CD4-positive, alpha-beta T cell treated with Interleukin-1 beta for 1 hour (primary cell): ENCODE measurements at places on chromosomes 6 and 20.

- DNase-seq, result peak; percentile 41
Measured at GRCh38 chr6:8219352-8219943, 117.1 kb upstream of the EEF1E1 start.

- DNase-seq, result no peak
Measured at GRCh38 chr6:93083337-93084230, 335.8 kb downstream of the EPHA7 start.

GRCh38 chr6:6333501-6333900 is 13.0 kb upstream of the F13A1 start:
- peak; percentile 10 for DNase-seq

DNA sequence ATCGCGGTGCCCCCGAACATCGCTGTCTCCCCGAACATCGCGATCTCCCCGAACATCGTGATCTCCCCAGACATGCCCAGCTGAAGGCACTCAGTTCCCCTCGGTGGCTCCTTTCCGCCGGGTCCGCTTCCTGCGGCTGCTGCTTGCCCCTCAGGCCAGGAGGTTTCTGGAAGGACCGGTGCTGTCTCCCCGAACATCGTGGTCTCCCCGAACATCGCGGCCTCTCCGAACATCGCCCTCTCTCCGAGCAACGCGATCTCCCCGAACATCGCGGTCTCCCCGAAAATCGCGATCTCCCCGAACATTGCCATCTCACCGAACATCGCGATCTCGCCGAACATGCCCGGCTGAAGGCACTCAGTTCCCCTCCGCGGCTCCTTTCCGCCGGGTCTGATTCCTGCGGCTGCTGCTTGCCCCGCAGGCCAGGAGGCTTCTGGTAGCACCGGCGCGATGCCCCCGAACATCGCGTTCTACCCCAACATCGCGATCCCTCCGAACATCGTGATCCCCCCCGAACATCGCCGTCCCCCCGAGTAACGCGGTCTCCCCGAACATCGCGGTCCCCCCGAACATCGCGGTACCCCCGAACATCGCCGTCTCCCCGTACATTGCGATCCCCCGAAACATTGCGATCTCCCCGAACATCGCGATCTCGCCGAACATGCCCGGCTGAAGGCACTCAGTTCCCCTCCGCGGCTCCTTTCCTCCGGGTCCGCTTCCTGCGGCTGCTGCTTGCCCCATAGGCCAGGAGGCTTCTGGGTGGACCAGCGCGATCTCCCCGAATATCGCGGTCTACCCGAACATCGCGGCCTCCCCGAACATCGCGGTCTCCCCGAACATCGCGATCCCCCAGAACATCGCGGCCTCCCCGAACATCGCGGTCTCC is 808 bp downstream of the ULBP1 start:
- DNase-seq, result no peak

GRCh38 chr20:39877788-39878187 is 811.2 kb downstream of the MAFB start:
- no peak for DNase-seq

- no peak for DNase-seq
Measured at GRCh38 chr6:93787841-93788240, 368.5 kb upstream of the EPHA7 start.

DNA sequence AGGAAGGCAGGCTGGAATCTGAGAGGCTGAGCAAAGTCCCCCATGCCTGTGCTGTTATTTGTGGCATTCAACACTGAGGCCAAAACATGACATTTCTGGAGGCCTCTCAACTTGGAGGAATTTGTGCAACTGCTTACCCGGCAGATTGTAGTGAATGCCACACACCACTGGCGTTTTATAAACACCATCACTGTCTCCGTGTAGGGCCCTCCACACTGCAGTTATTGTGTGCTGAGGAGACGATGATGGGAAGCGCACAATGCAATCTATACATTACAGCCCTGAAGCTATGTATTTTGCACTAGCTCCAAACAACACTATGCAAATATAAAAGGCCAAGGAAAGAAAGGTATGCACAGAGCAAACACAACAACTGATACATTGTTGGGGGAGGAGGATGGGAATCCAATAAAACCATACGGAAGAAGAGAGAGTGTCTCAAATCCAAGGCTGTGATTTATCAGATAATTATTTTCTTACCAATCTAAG is 106.5 kb downstream of the SMLR1 start:
- no peak for DNase-seq

DNA sequence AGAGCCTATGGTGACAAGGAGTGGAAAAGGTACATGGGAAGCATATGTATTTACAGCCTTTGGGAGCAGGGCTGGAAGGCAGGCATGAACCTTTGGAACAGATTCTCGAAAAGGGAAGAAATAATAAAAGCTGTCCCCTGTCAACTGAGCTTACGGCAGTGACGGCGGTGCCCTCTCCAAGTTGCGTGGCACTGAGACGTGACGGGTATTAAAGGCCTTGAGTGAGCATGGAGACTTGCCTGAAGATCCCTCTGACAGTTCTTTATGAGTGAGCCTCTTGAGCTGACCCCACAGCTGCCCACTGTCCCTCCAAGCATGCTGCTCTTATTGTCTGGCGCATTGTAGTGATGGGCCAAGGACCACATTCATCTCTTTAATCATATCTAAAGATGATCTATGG is 388.5 kb downstream of the ZFAND3 start:
- DNase-seq, result no peak

DNA sequence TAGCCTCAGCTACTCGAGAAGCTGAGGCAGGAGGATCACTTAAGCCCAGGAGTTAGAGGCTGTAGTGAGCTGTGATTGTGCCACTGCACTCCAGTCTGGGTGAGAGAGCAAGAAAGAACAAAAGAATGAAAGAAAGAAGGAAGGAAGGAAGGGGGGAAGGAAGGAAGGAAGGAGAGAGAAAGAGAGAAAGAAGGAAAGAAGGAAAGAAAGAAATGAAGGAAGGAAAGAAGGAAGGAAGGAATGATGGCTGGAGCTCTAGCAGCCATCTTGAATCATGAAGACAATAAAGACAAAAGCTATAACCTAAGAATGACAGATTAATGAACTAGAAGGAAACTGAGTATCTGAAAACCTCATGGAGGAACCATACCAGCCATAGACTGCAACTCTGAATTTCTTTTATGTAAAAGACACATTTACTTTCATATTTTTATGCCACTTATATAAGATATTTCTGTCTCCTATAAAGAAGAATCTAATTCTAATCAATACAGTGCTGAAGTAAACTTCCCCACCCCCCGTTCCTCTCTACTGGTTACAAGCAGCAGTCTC is 522.3 kb upstream of the JARID2 start:
- DNase-seq, result no peak

GRCh38 chr20:54204481-54204880 is 3.4 kb upstream of the PFDN4 start:
- DNase-seq, result no peak

GRCh38 chr20:38962928-38963401 is 821 bp downstream of the DHX35 start:
- no peak for DNase-seq

GRCh38 chr6:166267526-166267925 is 40.7 kb downstream of the PRR18 start:
- no peak for DNase-seq

DNA sequence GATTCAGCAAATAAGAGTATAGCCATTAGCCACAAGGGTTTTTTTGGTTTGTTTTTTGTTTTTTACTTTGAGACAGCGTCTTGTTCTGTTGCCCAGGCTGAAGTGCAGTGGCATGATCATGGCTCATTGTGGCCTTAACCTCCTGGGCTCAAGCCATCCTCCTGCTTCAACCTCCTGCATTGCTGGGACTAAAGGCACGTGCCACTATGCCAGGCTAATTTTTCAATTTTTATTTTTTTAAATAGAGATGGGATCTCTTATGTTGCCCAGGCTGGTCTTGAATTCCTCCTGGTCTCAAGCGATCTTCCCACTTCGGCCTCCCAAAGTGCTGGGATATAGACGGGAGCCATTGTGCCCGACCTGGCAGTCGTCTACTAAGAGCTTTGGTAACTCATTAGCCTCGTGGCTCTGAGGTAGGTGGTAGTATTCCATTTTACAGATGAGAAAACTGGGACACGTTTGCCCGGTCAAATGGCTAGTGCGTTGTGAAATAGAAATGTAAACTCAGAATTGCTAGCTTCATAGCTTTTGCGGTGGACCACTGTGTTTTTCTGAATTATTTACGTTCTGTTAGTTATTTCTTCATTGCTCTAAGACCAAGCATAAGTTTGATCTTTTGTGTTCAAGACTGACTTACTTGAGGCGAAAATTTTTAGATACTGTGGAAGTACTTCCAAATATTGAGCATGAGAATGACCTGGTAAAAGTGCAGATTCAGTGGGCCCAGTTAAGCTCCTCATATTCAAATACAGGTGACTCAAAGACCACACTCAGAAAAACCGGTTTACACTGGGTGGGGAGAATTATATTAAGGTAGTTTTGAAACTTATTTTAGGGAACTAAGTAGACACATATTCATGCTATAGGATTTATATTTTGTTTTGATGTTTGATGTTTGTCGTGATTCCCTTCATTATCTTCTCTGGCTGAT is 2.1 kb downstream of the PANK2 start:
- DNase-seq, result no peak

DNA sequence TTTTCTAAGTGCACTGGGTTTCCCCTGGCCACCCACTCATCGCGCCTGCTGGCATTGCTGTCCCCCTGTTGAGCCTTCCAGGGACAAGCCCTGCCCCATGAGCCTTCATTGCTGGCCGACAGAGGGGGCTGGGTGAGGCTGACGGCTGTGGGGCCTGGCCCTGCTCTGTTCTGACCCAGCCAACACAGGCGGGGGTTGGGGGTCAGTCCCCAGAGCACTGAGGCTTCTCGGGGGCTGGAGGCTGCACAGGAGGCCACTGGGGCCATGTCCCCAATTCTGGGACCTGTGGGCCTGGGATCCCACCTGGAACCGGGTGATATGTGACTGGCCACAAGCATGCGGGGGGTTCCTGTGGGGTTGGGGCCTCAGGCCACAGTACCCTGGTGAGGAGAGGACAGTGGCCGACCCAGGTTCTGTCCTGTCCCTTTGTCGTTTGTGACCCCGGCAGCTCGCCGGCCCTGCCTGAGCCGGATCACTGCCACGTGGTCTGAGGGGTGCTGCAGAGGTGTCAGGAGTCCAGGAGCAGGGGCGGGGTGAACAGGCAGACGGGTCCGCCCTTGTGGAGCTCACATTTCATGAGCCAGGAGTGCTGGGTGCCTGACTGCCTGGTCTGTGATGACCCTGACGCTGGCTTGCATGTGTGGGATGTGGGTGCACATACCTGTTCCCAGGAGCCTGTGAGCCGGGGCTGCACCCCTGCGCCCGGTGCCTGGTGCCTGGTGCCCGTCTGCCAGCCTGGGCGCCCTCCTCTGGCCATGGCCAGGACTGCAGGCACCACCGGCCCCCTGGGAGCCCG is 2.1 kb upstream of the COL20A1 start:
- DNase-seq, result peak; percentile 37

DNA sequence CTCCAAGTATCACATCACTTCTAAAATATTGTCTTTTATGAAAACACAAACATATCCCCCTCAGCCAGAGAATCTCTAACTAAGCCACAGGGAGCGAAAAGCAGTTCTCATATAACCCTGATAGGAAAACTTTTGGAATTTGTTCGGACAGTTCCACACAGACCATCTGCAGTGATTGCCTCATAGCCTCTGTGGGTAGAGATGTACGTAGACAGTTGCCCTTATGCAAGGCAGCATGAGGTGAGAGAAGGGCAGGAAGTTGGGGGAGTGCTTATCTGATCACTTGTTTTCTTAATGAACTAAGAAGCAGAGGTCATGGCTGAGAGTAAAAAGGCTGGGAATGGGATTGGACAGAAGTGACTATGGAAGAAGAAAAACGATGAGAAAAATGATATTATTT is 39.6 kb downstream of the SLC23A2 start:
- peak; percentile 45 for DNase-seq

DNA sequence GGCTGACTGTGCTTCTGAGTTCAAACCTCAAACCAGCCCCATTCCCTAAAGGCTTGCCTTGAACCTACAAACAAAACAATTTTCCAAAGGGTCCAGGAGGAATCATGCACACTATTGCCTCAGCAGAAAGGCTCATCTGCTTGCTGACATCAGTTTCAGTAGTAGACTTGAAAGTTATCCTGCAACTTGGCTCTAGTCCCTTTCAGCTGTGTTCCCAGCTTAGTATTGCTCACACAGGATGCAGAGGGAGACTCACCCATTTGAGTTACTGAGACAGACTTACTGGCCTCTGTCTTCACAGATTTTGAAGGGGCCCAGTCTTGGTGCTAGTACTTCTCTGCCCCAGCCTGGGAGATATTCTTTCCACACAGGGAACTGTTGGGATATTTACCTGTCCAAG is 38.5 kb upstream of the TFB1M start:
- DNase-seq, result no peak

DNA sequence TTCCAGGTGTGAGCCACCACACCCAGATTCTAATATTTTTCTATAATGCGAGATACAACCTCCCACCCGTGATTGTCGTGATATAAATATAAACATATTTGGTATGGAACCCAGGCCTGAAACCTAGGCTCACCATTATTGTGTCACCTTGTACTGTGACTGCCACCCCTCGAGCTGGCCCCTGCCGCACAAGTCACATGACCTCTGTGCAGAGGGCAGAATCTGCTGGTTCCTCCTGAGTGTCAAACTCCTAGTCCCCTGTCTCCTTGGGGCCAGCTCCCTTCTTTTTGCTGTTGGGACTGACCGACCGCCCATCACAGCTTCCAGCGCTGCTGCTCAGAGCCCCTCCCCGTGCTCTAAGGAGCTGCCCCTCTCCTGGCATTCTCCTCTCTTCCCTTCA is 86.4 kb downstream of the RSPH3 start:
- DNase-seq, result no peak

GRCh38 chr6:108982154-108983113 is 112.2 kb downstream of the SESN1 start:
- DNase-seq, result no peak

DNA sequence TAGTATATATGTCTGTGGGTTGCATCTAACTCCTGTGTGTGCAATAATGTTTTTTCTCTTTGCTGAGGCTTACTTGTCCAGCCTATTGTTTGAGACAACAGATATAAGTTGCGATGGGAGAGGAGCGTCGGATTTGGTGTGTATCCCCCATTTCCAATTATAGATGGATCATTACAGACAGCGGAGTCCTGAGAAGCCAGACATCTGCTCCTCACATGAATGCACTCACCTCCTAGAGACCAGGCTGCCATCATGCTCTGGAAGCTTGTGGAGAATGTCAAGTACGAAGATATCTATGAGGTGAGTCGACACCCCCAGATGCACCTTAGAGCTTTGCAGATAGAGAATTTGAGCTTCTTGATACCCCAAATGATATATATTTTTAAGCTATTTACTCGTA is at the start of gene TFAP2B:
Gene TFAP2B, plus strand, starts transcription at position 199 of the 400 bp plus-strand sequence. Its CDS starts 21 bp downstream, at position 220.
- DNase-seq, result no peak

DNA sequence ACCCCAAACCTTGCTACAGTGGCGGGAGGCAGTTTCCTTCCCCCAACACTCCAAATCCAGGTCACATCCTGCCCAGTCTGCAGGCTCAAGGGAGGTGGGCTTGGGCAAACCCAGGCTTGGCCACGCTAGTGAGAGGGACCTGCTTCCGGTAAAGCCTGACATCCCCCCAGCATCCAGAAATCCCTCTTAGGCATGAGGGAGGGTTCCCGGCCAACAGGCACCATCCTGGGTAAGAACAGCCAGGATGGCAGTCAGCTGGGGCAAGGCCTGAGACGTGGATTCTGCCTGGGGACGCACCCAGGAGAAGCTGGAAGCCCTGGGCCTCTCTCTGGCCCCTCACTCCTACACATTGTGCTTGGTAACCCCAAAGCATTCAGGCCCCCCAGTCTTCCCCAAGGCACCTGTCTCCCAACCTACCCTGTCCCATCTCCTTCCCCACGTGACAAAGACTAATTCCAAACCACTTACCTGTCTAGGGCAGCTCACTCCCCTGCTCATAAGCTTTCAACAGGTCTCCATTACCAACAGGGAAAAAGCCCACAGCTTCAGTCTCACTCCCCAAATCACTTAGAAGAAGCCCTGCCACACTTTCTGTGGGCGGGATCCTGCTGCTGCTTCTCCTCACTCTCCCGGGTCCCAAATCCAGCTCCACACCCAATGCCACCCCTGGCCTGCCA is 2.1 kb downstream of the C20orf144 start:
- no peak for DNase-seq
